ENCODE measurements at places on chromosomes 1 and 21.

DNA sequence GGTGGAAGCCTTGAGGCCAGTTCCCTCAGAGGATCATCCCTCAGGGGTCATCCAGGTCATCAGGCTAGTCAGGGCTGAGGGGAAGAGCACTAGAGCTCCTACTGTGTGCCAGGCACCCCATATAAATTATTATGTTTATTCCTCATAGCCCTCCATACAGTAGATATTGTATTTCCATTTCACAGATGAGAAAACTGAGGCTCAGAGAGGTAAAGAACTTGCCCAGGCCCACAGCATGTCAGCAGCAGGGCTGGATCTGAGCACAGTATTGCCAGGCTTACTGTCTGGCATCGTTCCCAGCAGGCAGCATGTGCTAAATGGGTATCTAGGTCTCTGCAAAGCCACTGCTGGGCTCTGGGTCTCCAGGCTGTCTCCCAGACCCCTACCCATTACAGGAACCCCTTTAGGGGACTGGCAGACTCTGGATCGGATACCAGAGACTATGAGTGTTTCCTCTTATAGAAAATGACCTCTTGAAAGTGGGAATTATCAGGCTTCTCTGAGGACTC is 153.3 kb downstream of the PTPRU start:
- H3K4me3 ChIP-seq = no peak overlapping the region
- no peaks in the 10 kb centered on the region for H3K36me3 ChIP-seq

DNA sequence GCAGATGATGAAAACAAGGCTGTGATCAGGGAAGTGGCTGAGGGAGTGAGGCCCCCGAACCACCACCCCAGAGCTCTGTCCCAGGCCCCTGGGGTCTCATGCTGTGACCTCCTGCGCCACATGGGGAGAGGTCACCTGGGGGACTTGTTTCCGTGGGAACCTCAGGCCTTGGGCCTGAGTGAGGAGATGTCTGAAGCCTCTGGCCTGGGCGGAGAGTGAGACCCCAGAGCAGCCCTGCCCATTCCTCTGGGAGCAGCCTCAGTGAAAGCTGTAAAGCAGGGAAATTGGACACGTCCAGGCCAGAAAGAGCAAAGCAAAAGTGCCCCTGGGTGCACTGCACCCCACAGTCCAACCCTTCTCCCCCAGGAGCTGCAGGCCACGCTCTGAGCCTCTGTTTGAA is 16.5 kb upstream of the NPHP4 start:
- H3K36me3 ChIP-seq = no peaks in the 10 kb centered on the region
- no peaks in the 10 kb centered on the region for H3K27me3 ChIP-seq
- H3K4me1 ChIP-seq = no peaks in the 10 kb centered on the region
- no peak for DNase-seq

DNA sequence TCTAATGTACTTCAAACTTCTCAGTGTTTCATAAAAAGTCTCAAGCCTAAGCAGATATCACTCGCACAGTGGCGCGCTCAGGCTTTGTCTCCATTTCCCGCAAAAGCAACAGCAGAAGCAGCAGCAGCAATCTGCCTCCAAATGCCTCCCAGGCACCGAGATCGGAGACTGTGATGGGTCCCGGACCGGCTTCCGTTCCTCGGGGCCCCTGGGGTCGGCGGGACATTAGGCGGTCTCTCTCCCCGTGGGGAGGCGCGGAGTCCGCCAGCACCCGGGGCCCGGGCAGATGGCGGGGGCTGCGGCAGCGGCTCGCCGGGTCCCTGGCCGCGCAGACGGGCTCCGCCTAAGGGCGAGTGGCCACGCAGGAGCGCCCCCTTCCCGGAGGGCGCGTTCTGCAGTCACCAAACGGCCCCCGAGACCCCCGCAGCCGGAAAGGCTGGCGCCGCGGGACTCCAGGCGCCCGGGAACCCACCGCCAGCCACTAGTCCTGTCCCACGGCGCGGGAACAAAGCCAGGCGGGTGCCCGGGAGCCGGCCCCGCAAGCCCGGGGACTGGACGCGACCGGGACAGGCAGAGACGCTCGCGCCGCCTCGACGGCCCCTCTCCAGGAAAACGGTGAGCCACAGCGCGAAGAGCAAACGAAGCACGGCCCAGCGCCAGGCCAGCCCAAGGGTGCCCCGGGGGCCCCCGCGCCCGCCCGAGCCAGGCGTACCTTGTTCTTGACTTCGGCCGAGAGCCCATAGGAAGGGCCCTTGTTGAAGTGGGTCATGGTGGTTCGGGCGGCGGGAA is 590 bp downstream of the CNN3 start:
- no peak for DNase-seq
- no peaks in the 10 kb centered on the region for H3K27me3 ChIP-seq

GRCh38 chr1:18783705-18784481 is 75.6 kb downstream of the TAS1R2 start:
- H3K27me3 ChIP-seq = 0 out of 2 replicates have a peak, but pooled peaks cover 1% of the 10 kb centered on the region
- no peak for DNase-seq
- H3K36me3 ChIP-seq = no peaks in the 10 kb centered on the region
- H3K4me3 ChIP-seq = peak overlapping the region; percentile 4

DNA sequence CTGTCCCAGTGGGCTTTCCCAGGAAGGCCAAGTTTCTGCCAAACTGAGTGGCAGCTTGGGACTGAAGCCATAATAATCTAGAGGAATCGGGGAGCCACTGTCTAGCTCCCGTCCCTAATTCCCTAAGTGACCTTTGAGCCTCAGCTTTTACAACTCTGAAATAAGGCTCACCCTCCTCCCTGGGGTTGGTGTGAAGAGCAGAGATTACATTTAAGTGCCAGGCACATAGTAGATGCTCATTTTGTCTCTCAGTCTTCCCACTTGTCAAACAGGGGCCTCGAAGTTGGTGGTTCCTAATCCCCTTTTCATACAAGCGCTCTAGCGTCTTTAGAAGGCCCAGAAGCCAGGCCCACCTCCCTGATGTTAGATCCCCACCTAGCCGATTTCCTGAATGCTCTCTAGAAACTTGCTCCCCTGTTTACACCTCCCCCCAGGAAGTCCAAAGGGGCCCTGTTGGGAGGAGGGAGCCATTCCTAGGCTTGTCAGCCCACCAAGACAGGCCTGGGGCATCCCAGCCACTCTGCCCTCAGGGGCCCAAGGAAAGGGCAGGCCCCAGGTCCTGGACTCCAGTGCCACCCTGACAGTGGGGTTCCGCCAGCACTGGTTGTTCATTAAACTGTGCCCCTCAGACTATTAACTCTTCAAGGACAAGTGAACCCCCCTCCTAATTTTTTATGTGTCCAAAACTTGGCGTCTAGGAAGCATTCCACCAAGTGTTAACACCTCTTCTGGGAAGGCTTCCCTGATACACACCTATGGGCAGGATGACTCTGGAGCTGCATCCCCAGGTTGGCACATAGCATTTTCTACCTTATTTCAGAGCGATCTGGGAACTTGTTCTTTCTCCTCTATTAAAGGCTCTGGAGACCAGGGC is 49.3 kb upstream of the ECE1 start:
- no peak overlapping the region for H3K4me3 ChIP-seq
- no peak overlapping the region for H3K27ac ChIP-seq
- H3K36me3 ChIP-seq = no peaks in the 10 kb centered on the region
- no peak for DNase-seq
- H3K4me1 ChIP-seq = peaks cover 1% of the 10 kb centered on the region

DNA sequence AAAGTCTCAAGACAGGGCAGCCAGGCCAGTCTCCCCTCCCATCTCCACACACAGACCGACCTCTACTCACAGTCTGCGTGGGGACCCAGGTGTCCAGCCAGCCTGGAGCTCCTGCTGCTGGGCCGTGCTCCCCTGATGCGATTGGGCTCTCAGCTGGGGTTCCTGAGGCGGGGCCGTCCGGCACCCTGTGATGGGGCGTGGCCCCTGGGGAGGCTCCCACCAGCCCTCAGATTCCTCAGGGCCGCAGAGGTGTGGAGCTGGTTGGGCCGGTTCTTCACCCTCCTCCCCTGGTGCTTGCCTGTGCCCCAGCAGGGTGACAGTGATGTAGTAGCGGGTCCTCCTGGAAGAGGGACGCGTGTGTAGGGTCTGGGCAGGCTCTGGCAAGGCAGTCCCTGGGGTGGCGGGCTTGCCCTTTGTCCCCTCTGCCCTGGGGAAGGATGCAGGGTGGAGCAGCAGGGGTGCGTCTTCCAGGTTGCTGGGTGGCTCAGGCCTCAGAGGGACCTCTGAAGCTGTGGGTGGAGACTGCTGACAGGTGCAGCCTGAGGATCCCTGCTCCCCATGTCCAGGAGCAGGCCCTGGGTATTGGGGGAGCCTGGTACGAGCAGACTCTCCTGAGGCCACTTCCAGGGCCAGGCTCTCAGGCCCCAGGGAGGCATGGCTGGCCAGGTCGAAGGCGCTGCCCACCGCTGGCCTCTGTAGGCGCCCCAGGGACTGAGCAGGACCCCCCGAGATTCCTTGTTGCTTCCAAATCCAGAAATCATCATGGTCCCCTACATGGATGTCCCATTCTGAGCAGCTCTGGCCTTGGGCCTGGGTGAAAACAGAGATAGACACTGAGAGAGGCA is at the start of gene CRYBG2:
Gene CRYBG2 (minus strand): TSS at position 155 of the 845 bp plus-strand sequence. CDS start 7,473 bp downstream, outside the sequence.
- no peak within 1 kb of the TSS for H3K27ac ChIP-seq
- peaks cover 9% of the 10 kb centered on the region for H3K4me1 ChIP-seq
- H3K27me3 ChIP-seq = no peaks in the 10 kb centered on the region
- H3K36me3 ChIP-seq = no peaks in the 10 kb centered on the region

GRCh38 chr1:37434292-37435225 is 39.8 kb upstream of the ZC3H12A start:
- H3K36me3 ChIP-seq = no peaks in the 10 kb centered on the region
- no peaks in the 10 kb centered on the region for H3K4me1 ChIP-seq

DNA sequence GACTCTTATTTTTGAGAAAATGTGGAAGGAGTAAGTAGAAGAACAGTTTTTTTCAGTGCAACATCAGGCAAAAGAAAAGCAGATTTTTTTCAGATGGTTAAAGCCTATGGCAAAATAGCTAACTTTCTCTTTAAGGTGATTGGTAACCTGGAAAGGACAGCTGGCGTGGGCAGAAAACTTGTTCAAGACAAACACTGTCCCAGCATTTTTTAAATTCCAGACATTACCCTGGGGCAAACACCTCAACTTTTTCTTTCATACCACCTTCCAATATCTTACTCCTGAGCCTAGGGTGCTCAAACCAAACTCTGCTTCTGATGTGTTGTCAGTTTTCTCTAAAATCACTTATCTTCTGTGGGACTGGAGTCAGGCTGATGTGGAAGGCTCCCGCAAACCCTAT is 2.7 kb upstream of the LEPR start:
- H3K36me3 ChIP-seq = no peaks in the 10 kb centered on the region
- H3K4me3 ChIP-seq = no peak overlapping the region
- no peak overlapping the region for H3K27ac ChIP-seq
- H3K27me3 ChIP-seq = no peaks in the 10 kb centered on the region

DNA sequence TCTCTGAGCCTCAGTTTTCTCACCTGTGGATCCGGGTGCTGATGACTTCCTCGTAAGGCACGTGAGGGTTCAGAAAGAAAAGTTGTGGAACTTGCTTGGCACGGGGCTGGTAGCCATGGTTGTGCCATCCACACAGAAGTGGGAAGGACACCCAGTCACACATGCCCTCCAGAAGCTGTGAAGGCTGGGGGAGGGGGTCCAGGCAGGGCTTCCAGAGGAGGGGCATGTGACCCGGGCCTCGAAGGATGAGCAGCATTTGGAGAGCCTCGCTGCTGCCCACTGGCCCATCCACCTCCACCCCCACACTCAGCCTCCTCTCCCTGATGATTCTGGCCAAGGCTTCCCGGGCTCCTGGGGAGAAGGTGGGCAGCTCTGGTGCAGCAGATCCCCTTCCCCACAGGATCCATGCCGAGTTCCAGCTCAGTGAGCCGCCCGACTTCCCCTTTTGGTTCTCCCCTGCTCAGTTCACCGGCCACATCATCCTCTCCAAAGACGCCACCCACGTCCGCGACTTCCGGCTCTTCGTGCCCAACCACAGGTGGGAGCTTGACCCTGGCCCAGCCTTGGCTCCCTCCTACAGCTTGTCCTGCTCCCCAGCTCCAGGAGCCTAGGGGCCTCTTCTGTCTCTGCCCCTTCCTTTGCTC is 9.4 kb downstream of the SELENON start:
- no peak for DNase-seq
- no peak overlapping the region for H3K27ac ChIP-seq
- H3K4me3 ChIP-seq = no peak overlapping the region
- no peaks in the 10 kb centered on the region for H3K27me3 ChIP-seq

- no peaks in the 10 kb centered on the region for H3K27me3 ChIP-seq
- H3K4me3 ChIP-seq = no peak overlapping the region
These were observed 362.4 kb downstream of the NEGR1 start for GRCh38 chr1:71919811-71920509.

DNA sequence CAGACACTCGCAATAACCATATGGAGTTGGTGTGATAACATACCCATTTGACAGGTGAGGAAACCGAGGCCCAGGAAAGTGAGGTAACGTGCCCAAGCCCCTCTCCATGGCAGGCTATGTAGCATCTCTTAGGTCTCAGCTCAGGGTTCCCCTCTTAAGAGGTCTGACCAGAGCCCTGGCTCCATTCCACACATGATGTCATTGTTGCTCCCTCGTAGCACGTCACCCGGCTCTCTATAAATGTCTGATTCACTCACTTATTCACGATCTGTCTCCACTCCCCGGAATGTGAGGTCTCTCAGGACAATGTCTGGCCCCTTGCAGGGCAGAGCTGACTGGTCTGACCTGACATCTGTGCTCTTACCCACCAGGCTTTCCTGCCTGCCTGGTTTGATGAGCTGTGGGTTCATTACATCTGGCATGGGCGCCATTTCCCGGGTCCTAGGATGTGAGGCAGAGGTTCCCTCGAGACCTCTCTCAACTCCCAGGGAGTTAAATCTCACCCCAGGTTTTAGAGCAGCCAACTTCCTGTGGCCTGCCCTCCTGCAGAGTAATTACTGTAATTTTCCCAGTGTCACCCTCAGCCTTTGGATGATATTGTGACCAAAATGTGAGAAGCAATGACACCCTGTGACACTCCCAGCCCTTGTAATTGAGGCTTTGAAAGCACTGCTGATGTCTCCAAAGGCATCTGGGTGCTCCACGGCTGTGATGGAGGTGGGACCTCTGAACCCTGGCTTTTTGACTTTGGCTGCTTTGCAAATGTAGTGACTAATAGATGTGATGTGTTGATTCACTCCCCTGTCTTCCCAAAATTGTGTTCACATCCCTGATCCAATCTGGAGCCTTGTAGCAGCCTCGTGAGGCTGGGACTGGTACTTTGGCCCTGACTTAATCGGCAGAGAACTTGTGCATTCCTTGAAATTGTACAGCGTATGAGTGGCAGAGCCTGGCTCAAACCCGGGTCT is 10.6 kb downstream of the ACTL8 start:
- H3K27ac ChIP-seq = no peak overlapping the region
- no peak for DNase-seq
- H3K4me3 ChIP-seq = no peak overlapping the region
- no peaks in the 10 kb centered on the region for H3K4me1 ChIP-seq
- H3K27me3 ChIP-seq = no peaks in the 10 kb centered on the region

GRCh38 chr21:44728716-44729115 is 17.3 kb upstream of the TSPEAR start:
- no peak for DNase-seq
- no peaks in the 10 kb centered on the region for H3K36me3 ChIP-seq
- H3K4me3 ChIP-seq = no peak overlapping the region

GRCh38 chr1:230123280-230124185 is 56.5 kb downstream of the GALNT2 start:
- DNase-seq = no peak
- peaks cover 4% of the 10 kb centered on the region for H3K4me1 ChIP-seq
- H3K27me3 ChIP-seq = no peaks in the 10 kb centered on the region
- H3K36me3 ChIP-seq = no peaks in the 10 kb centered on the region
- no peak overlapping the region for H3K4me3 ChIP-seq
- no peak overlapping the region for H3K27ac ChIP-seq

Measured in iPS DF 6.9 (cell line).